ENCODE measurements at places on chromosomes 4 and X.

- no peaks in the 10 kb centered on the region for H3K4me1 ChIP-seq
- H3K36me3 ChIP-seq = no peaks in the 10 kb centered on the region
- no peak for DNase-seq
- no peak overlapping the region for H3K27ac ChIP-seq
Observed at GRCh38 chrX:37817579-37817978, 29.8 kb downstream of the DYNLT3 start.

GRCh38 chr4:1544861-1545281, 138.6 kb upstream of the NKX1-1 start:
- no peaks in the 10 kb centered on the region for H3K27me3 ChIP-seq
- no peaks in the 10 kb centered on the region for H3K4me1 ChIP-seq
- peak overlapping the region; percentile 43 for H3K27ac ChIP-seq

- DNase-seq = no peak
- no peak overlapping the region for H3K27ac ChIP-seq
- no peaks in the 10 kb centered on the region for H3K36me3 ChIP-seq
Observed at GRCh38 chr4:174869339-174869738, 40.3 kb upstream of the GLRA3 start.

DNA sequence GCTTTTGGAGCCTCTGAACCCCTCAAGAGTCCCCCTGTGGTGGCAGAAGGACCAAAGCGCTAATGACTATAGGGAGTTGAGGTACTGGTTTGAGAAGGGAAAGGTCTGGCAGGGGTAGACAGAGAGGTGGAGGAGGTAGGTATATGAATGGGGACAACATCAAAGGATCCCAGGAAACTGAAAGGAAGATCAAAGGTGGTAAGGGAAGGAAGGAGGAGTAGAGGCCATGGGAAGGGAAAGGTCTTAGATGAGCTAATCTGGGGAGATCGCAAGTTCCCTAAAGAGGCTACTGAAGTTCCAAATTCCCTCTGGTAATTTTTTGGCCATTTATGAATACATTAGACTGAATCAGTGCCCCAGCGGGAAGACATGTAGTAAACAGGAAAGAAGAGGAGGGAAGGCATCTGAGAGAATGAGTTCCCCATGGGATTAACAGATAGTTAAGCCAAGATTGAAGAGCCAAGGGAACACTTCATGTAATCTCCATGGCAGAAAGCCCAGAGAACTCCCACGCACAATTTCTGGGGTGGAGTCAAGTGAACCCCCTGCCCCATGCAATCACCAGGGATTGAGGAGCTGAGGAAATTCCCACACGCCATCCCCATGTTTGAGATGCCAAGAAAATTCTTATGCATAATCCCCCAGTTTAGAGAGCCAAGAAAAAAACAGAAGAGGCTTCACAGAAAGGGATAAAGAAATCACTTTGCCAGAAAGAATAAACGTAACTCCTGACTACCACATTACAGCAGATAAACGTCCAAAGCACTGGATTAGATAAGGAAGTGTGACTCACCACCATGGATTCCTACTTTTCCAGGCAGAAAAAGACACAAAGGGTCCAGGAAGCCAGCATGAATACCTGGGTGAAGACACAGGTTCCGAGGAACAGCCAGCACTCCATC, 25.8 kb downstream of the ZNF630 start:
- H3K4me1 ChIP-seq = no peaks in the 10 kb centered on the region
- no peak for DNase-seq
- H3K4me3 ChIP-seq = no peak overlapping the region
- no peaks in the 10 kb centered on the region for H3K27me3 ChIP-seq
- H3K36me3 ChIP-seq = no peaks in the 10 kb centered on the region

- no peaks in the 10 kb centered on the region for H3K27me3 ChIP-seq
- H3K27ac ChIP-seq = no peak overlapping the region
- H3K36me3 ChIP-seq = no peaks in the 10 kb centered on the region
Observed at GRCh38 chr4:23324021-23324690, 565.7 kb downstream of the PPARGC1A start.

- DNase-seq = no peak
- H3K27ac ChIP-seq = no peak overlapping the region
- H3K36me3 ChIP-seq = no peaks in the 10 kb centered on the region
- no peaks in the 10 kb centered on the region for H3K4me1 ChIP-seq
- H3K27me3 ChIP-seq = peaks cover 4% of the 10 kb centered on the region
Observed at GRCh38 chr4:107037199-107037584, 1.1 kb upstream of the DKK2 start.

- DNase-seq = no peak
- no peaks in the 10 kb centered on the region for H3K27me3 ChIP-seq
- no peaks in the 10 kb centered on the region for H3K36me3 ChIP-seq
- H3K4me3 ChIP-seq = no peak overlapping the region
- no peaks in the 10 kb centered on the region for H3K4me1 ChIP-seq
- H3K27ac ChIP-seq = no peak overlapping the region
Observed at GRCh38 chrX:29066516-29066915, 479.3 kb downstream of the IL1RAPL1 start.

DNA sequence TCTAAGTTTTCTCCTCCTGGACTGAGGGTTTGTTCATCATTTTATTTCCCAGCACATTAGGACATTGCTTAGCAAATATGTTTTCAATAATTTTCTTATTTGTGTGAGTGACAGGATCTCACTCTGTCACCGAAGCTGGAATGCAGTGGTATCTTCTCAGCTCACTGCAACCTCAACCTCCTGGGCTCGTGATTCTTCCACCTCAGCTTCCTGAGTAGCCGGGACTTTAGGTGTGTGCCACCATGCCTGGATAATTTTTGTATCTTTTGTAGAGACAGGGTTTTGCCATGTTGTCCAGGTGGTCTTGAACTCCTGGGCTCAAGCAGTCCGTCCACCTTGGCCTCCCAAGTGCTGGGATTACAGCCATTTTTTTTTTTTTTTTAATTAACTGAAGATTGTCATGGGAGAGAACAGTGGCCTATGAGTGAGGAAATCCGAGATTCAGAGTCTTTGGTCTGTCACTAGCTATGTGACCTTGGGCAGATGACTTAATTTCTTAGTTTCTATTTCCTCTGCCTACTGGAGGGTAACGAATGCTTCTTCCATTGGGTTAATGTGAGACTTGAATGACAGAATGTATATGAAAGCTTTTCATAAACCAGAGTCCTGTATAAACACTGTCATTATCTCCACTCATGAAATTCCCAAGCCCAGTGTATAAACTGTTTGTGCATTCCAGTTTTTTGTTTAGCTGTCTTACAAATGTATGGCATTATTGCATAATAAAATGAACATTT, 23.9 kb downstream of the MOB1B start:
- H3K27me3 ChIP-seq = no peaks in the 10 kb centered on the region
- no peak overlapping the region for H3K27ac ChIP-seq
- H3K36me3 ChIP-seq = no peaks in the 10 kb centered on the region
- no peak overlapping the region for H3K4me3 ChIP-seq

GRCh38 chr4:6177587-6178197, 22.7 kb downstream of the JAKMIP1 start:
- no peak for DNase-seq
- no peaks in the 10 kb centered on the region for H3K4me1 ChIP-seq
- H3K27ac ChIP-seq = no peak overlapping the region
- no peak overlapping the region for H3K4me3 ChIP-seq

GRCh38 chr4:158913766-158914165, 144.9 kb downstream of the FNIP2 start:
- no peak overlapping the region for H3K4me3 ChIP-seq
- no peaks in the 10 kb centered on the region for H3K36me3 ChIP-seq
- no peaks in the 10 kb centered on the region for H3K4me1 ChIP-seq
- no peak overlapping the region for H3K27ac ChIP-seq
- DNase-seq = no peak
- H3K27me3 ChIP-seq = no peaks in the 10 kb centered on the region

DNA sequence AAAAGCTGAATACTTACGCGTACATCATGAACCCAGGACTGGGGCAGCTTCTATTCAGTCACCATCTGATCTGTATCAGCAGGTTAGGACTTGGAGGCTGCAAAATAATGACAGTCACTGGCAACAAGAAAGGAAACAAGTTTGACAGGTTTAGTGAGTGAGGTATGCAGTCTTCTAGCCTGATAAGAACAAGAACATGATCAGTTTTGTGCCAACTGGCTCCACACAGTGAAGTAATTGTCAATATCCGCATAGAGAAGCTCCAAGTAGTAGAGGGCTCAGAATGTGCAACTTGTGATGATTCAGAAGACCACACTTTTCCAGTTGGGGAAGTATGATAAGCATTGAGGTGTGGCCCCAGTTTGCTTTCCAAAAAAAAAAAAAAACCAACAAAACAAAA, at the start of gene TMPRSS11F:
Gene TMPRSS11F, minus strand, starts transcription at position 77 of the 400 bp plus-strand sequence. Its CDS starts 49 bp downstream, at position 28.
- H3K4me3 ChIP-seq = no peak within 1 kb of the TSS
- no peaks in the 10 kb centered on the region for H3K27me3 ChIP-seq
- H3K4me1 ChIP-seq = no peaks in the 10 kb centered on the region
- H3K27ac ChIP-seq = no peak within 1 kb of the TSS
- no peaks in the 10 kb centered on the region for H3K36me3 ChIP-seq

DNA sequence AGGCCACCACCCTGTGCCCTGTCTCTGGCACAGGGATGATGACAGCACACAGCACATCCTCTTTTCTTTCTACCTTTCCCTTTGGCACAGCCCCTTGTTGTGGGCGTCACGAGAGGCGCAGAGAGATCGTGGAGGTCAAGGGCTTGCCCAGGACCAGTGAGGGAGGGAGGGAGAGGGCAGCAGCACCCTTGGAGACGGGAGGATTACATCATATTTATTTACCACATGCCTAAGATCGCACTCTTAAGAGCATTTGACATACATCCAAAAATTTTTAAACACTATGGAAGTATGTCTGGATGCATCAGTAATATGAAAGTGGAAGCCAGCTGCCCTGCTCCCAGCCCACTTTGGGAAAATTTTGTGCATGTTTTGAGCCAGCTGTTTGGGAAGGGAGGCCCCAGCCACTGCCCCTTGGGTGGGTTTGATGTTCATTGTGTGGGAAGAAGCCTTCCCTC, 12.7 kb downstream of the WFS1 start:
- H3K4me1 ChIP-seq = no peaks in the 10 kb centered on the region
- no peak for DNase-seq
- H3K4me3 ChIP-seq = no peak overlapping the region
- H3K36me3 ChIP-seq = no peaks in the 10 kb centered on the region
- no peak overlapping the region for H3K27ac ChIP-seq
- no peaks in the 10 kb centered on the region for H3K27me3 ChIP-seq

DNA sequence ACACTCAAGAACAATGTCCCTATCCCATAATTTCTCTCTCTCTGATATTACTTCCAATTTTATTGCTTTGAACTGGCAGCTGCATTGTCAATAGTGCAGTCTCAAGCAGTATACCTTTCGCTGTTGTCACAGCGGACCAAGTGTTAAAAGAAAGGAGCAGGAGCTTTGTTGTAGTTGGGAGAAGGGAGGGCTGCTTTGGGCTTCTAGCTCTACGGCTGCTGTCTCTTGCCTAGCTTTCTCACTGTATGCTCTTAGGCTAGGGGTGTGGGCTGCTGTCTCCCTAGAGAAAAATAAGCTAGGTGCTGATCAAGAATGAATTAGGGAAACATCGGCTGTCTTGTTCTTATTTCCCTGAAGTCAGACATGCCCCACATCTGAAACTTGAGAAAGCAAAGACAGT, 52.5 kb downstream of the TRPC5OS start:
- H3K36me3 ChIP-seq = no peaks in the 10 kb centered on the region
- no peak for DNase-seq
- H3K4me3 ChIP-seq = no peak overlapping the region

DNA sequence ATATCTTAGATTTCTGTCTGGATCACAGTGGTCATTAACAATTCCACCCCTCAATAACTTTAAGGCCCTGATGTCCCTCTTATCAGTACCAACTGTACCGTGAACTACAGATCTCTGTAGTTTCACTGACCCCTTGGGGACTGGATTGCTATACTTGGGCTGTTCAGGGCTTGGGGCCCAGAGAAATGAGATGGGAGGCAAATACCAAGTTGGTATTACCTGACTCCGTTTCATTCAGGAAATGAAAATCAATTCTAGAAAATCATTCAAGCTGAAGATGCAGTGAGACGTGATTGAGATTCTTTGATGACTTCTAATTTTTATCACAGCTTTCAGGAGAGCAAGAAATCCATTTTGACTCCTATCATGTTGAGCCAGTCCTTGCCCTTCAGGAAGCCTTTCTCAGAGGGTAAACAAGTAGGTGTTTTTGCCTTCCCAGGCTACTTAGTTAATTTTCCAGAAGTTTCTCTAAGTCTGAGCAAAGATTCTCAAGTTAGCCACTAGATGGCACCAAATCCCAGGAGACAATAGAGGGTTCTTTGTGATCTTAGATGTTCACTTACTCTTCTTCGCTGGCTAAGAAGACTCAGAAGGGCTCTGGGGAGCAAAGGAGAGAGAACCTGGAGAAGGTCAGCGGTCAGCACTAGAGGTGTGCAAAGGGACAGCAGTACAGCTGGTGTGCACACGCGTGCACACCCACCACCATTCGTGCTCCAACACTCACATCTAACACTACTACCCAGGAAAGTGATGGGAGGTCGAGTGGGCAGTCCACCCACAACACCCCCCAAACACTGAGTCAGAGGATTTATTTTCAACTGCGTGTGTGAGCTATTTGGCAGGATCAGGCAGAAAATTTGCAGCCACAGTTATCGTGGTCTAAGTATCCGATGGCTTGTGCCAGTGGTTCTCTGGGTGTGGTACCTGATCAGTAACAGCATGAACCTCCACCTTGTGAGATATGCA, 7.4 kb downstream of the HNRNPH2 start:
- H3K36me3 ChIP-seq = peaks cover 15% of the 10 kb centered on the region
- peaks cover 3% of the 10 kb centered on the region for H3K4me1 ChIP-seq
- H3K4me3 ChIP-seq = no peak overlapping the region
- H3K27me3 ChIP-seq = no peaks in the 10 kb centered on the region
- peak; percentile 67 for DNase-seq

- H3K4me3 ChIP-seq = no peak overlapping the region
- no peak for DNase-seq
- H3K4me1 ChIP-seq = no peaks in the 10 kb centered on the region
- peaks cover 3% of the 10 kb centered on the region for H3K27me3 ChIP-seq
- no peak overlapping the region for H3K27ac ChIP-seq
- H3K36me3 ChIP-seq = no peaks in the 10 kb centered on the region
Observed at GRCh38 chr4:184169225-184169867, 48.3 kb downstream of the ENPP6 start.

DNA sequence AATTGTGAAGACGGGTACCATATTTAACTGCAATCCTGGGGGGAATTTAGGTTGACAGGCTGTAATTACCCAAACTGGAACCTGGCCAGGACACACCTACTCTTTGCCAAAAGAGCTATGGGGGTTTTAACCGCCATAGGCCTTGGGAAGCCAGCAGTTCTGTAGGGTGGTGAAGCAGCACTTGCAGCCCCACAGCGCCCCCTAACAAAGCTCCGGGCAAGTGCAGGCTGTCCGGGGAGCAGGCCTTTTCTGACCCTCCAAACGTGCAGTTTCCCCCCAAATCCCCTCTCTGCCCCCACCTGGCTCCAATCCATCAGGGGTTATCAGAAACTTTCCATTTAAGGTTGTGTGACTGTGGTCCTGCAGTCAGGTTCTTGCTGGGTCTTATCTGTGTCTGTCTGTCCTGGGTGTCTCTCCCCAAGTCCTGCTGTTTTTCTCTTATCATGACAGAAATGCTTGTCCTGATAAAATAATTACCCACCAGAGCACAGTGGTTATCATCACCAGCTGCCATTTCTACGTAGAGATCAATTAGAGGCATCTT, 350.9 kb downstream of the MID1IP1 start:
- H3K4me1 ChIP-seq = no peaks in the 10 kb centered on the region
- no peak overlapping the region for H3K4me3 ChIP-seq
- no peaks in the 10 kb centered on the region for H3K36me3 ChIP-seq
- no peaks in the 10 kb centered on the region for H3K27me3 ChIP-seq
- no peak overlapping the region for H3K27ac ChIP-seq

GRCh38 chr4:187416216-187416615, 579.4 kb upstream of the ZFP42 start:
- no peaks in the 10 kb centered on the region for H3K4me1 ChIP-seq
- H3K36me3 ChIP-seq = no peaks in the 10 kb centered on the region
- no peak overlapping the region for H3K4me3 ChIP-seq
- H3K27me3 ChIP-seq = no peaks in the 10 kb centered on the region
- no peak for DNase-seq

GRCh38 chr4:21451032-21451431, 497.5 kb downstream of the KCNIP4 start:
- H3K36me3 ChIP-seq = no peaks in the 10 kb centered on the region
- no peak overlapping the region for H3K27ac ChIP-seq
- no peak for DNase-seq
- no peak overlapping the region for H3K4me3 ChIP-seq
